Activated B cell treated with CpG ODN at 0.5 μM for 24 hours (primary cell): ENCODE measurements at places on chromosomes 2 and 18.

- DNase-seq = no peak
Measured at GRCh38 chr2:119204525-119204924, 19.1 kb upstream of the STEAP3 start.

DNA sequence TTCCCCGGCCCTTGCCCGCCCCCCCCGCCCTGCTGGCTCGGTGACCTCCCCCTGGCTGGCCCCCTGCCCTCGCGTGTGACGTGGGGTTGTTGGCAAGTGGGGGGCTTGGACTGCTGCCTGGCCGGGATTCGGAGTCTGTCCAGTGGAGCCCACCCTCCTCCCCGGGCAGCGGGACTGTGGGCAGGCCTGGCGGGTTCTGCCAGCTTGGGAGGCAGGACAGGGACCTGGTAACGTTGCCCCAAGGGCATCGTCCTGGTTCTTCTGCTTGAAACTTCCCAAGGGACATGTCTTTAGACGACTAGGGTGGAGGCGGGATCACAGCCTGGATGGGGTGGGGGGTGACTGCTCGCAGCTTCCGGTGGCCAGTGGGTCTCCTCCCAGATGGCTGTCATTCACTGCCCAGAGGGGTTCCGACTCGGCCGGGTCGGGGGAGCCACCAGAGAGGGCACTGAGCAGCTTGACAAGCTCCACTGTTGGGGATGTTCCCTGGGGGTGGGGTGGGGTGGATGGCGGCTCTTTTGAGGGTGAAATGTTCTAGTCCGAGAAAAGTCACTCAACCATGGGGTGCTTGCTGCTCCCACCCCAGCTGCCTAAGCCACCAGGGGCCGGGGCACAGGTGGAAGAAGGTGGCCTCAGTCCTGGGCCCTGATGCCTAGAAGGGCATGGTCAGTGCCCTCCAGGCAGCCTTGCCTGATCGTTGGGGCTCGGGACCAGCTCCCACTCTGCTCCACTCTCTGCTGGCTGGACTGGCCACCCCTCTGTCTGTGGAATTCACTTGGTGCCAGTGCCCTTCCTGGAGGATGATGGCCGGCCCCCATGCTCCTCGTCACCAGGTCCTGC lies 4.3 kb upstream of the HS6ST1 start:
- DNase-seq = no peak

GRCh38 chr2:23460228-23460627 lies 75.2 kb downstream of the KLHL29 start:
- DNase-seq = no peak

- no peak for DNase-seq
Measured at GRCh38 chr2:112085916-112086669, 31.0 kb downstream of the TMEM87B start.

GRCh38 chr18:79780547-79780946 lies 17.2 kb upstream of the KCNG2 start:
- DNase-seq = peak; percentile 1

- DNase-seq = no peak
Measured at GRCh38 chr2:150663143-150663542, 175.7 kb upstream of the RND3 start.

DNA sequence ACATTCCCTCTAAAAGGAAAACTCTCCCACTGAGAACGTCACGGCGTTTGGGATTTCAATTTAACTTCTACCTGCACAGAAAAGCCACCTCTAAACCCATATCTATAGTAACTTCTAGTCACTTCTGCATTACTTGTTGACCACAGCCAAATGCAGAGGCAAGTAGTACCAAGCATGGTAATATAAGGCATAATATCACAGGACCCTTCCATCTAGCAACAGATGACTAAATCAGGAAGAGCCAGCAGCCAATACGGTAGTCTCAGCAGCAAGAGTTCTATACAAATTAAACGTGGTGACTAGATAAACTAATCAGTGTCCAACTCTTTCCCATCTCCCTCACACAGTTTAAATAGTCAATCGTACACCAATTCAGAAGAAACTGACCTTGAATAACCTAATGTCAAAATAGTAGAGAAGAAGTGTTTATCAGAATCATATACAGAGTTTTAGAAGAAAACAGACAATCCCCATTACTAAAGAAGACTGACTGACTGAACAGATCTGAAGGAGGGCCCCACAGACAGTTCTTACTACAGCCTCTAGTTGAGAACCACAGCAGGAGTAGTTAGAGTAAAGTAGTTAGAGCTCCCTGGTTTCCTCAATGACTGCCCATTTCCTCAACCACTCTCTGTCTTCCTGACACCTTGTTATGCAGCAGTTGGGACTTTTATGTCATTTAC lies 30.0 kb downstream of the MEMO1 start:
- no peak for DNase-seq

DNA sequence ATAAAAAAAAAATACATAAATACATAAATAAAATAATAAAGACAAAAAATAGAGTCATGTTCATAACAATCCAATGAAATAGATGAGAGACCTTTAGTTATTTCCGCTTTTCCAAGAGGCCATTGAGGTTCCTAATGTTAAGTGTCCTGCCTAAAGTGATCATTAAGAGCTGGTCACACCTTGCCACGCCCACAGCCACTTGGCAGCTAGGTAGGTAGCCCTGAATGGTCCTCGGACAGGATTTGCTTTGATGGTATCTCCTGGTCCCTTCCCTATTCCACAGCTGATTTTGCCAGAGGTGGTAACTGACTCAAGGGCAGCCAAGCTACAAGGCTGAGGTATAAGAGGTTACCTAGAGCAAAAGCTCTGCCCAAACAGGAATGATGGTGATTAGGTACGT lies 24.5 kb upstream of the TANC1 start:
- no peak for DNase-seq

DNA sequence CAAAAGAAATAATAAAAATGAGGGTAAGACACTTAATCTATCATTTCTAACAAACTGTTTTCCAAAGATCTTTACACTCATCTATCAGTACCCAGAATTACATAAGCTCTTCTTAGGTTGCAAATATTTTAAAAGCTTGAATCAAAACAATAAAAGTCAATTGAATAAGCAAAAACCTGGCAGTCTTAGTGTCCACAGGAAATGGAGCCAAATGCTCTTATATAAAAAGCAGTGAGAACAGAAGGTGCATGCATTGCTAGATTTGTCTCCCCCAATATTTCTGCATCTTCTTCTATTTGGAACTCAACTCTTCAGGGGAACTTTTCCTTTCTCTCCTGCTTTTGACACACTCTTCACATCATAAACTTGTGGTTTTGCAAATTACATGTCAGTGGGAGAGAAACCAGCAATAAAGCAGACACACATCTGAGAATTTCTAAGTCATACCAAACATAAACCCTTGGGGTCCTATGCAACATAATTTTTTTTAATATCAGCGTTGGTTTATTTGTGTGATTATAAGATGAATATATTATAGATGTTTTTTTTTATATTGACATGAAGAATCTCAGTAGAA lies 343.9 kb upstream of the ACVR2A start:
- DNase-seq = no peak

GRCh38 chr2:236956641-236957040 lies 129.0 kb upstream of the COPS8 start:
- no peak for DNase-seq

- DNase-seq = no peak
Measured at GRCh38 chr2:42843131-42843530, 50.7 kb upstream of the HAAO start.

DNA sequence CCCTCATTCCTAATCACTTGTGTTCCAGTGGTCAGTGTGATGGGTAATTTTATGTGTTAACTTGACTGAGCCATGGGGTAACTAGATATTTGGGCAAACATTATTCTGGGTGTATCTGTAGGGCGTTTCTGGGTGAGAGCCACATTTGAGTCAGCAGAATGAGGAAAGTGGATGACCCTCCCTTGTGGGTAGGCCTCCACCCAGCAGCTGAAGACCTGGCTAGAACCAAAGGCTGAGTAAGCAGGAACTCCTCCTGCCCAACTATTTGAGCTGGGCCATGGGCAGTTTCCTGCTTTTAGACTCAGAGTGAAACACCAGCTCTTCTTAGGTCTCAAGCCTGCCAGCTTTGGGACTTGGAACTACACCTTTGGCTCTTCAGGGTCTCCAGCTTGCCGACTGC lies 141.8 kb downstream of the ACKR3 start:
- no peak for DNase-seq

DNA sequence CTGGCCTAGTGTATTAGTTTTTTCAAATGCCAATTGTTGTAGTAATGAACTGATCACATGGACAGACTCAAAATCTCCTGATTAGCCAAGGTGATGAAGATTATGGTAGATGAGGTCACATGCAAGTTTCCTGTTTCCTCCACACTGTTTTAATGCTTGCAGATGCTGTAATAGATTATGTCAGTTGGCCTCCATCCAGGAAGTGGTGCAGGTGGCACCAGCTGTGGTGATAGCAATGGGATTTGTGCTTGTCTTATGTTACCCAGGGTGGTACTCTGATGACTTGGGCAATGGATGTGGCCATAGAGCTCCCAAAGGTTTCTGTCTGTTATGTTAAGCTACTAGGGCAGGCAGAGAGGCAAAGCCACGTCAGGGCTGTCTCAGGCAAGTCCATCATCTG lies 332.9 kb upstream of the DDX18 start:
- DNase-seq = no peak

- DNase-seq = no peak
Measured at GRCh38 chr18:63997041-63997440, 27.2 kb downstream of the SERPINB8 start.

- DNase-seq = no peak
Measured at GRCh38 chr2:172233987-172234715, 131.5 kb upstream of the DLX2 start.

GRCh38 chr2:72982781-72983499 lies 65.6 kb downstream of the EMX1 start:
- DNase-seq = no peak

GRCh38 chr2:39377226-39377939 lies 59.7 kb downstream of the MAP4K3 start:
- no peak for DNase-seq

GRCh38 chr18:58992301-58993231 lies 127.9 kb downstream of the ZNF532 start:
- no peak for DNase-seq
